ENCODE measurements at places on chromosomes 6 and 20.

DNA sequence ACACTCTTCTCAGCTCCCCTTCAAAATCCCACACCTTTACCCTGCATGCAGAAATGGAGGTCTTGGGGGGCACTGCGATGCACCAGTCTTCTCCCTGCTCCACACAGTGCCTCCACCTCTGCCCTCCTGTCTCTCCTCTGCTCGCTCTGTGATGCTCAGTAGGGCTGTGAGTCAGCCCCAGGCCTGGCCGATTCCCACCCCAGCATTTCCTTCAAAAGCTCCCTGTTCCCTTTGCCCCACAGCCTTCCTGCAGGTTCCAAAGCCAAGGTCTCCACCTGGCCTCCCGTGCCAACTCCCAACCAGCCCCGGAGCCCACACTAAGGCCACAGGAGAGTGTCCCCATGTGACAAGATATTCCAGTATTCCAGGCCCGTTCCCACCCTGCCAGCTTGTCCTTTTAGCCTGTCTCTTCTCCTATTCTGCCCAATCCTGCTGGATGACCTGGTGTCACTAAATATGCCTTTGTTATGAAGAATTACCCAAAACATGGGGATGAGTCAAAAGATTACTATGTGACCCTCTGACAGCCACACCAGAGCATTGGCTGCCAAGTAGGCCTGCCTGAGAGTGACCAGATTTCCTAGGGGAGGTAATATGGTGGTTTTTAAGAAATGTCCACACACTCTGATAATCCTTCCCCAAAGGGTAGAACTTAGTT is 118.9 kb upstream of the NXT1 start:
- DNase-seq = no peak

DNA sequence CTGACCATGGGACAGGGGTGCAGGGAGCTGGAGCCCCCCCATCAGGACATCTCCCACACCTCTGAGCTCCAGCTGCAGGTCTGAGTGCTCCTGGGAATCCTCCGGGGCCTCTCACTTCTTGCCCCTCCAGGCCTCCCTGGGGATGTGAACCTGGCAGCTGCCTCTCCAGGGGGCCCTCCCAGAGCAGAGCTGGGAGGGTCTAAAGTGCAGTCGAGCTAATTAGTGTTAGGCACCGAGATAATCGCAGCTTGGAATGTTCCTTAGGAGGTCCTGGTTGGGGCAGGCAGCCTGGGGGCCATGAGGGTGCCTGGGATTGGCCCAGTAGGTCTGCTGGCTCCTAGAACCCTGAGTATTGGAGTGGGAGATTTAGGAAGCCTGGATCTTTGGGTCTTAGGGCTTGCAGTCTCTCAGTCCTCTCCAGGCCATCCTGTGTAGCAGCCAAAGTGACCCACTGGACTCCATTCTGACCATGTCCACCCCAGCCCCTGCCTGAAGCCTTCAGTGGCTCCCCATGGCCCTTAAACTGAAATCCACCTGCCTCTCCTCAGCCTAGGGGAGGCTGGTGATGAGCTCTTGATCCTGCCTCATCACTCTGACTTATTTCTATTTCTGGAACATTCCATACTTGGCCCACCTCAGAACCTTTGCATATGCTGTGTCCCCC is 26.0 kb downstream of the CEBPB start:
- DNase-seq = peak; percentile 82

DNA sequence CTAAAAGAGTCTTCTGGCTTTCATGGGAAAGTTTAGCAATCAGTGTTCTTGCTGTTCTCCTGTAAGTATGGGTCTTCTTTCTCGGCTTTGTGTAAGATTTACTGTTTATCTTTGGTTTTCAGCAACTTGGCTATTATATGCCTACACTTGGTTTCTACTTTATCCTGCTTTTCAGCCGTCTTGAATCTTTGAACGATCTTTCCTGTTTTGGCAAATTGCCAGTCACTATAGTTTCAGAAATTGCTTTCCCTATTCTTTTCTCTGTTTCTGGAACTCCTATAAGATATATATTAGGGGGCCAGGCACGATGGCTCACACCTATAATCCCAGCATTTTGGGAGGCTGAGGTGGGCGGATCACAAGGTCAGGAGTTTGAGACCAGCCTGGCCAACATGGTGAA is 14.6 kb upstream of the SRPK1 start:
- DNase-seq = no peak

- DNase-seq = no peak
Observed at GRCh38 chr6:37173493-37174195, 3.7 kb downstream of the PIM1 start.

- no peak for DNase-seq
Observed at GRCh38 chr6:64040113-64040512, 404.5 kb downstream of the PHF3 start.

DNA sequence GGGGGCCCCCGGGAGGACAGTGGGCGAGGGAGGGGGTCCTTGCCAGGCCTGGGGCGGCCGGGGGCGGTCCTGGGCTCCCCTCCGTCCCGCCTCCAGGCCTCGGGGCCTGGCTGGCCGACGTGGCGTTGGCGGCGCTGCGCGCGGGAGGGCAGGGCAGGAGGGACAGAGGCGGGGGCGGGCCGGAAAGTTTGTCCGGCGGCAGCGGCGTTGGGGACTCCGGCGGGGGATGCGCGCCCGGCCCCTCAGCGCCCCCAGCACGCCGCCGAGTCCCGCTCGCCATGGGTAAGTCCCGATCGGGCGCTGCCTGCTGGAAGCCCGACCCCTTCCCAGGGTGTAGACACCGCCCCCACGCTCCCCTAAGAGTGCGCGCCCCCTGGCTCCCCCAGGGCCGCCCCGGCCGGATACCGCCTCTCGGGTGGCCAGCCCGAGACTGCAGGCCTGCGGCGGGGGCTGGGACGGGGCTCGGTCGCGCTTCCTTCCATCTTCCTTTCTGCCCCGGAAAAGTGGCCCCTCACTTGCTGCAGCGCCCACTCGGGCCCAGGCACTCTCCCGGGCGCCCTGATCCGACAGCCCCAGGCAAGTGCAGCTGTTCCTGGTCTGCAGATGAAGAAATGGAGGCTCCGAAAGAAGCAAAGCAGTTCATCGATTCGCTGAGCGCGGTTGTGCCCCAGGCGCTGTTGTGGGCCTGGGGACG is at the start of gene SLC2A10:
Gene SLC2A10, plus strand, starts transcription at position 191 of the 694 bp plus-strand sequence. Its CDS starts 88 bp downstream, at position 279.
- DNase-seq = no peak

GRCh38 chr6:169365567-169366257 is 112.1 kb upstream of the THBS2 start:
- DNase-seq = no peak

GRCh38 chr6:105259913-105260889 is 80.4 kb upstream of the POPDC3 start:
- peak; percentile 81 for DNase-seq

GRCh38 chr6:158848490-158848895 is 29.3 kb upstream of the EZR start:
- no peak for DNase-seq

- DNase-seq = no peak
Observed at GRCh38 chr20:53154540-53154939, 182.4 kb downstream of the TSHZ2 start.

- DNase-seq = peak; percentile 1
Observed at GRCh38 chr6:91415031-91415605, 828.2 kb upstream of the MAP3K7 start.

GRCh38 chr20:52103913-52104545 is 87.5 kb downstream of the ZFP64 start:
- DNase-seq = no peak

GRCh38 chr6:32700391-32701040 is 34.1 kb upstream of the HLA-DQB1 start:
- peak; percentile 45 for DNase-seq

DNA sequence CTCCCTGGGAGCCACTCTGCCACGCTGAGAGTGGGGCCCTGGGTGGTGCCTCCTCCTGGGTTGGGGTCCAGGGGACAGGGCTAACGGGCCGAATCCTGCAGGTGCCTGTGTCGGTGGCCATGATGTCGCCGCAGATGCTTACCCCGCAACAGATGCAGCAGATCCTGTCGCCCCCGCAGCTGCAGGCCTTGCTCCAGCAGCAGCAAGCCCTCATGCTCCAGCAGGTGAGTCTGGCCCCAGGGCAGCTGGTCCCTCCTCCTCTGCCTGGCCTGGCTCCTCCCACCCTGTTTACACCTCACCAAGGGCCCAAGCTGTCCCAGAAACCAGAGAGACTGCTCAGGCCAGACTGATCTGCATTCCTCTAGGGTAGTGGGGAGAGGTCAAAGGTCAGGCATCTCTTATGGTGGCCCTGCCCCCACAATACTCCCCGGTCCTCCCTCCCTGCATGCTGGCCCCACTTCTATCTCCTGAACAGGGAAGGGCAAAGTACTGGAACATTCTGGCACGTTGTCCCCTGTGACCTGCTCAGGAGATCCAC is 38.6 kb downstream of the FOXP4 start:
- DNase-seq = peak; percentile 68

DNA sequence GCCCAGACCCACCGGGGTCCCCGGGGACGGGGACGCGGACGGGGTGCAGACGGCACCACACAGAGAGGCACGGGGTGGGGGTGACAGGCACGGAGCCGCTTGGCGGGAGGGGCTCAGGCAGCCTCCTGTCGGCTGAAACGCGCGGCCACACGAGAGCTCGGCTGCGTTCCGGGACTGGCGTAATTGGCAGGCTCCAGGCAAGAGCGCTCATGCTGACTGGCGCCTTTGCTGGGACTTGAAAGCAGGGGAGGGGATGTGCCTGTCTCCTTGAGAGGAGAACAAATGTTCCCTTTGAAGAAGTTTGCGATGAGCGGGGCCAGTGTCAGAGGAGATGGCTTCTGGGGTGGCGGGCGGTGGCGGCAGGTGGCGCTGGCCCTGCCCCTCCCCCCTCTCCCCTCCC is 25.8 kb downstream of the BHLHE23 start:
- DNase-seq = peak; percentile 60

DNA sequence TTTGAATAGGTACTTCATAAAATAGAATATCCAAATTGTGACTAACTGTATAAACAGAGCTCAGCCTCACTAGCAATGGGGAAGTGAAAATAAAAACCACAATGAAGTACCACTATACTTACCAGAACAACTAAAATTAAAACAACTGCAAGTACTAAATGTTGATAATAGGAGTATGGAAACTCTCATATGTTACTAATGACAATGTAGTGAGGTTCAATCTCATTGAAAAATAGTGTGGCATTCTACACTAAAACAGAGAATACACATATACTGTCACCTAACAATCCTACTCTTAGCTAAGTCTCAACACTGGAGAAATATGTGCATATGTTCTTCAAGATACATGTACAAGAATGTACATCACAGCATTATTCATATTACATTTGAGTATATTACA is 132.0 kb upstream of the CARMIL1 start:
- no peak for DNase-seq

DNA sequence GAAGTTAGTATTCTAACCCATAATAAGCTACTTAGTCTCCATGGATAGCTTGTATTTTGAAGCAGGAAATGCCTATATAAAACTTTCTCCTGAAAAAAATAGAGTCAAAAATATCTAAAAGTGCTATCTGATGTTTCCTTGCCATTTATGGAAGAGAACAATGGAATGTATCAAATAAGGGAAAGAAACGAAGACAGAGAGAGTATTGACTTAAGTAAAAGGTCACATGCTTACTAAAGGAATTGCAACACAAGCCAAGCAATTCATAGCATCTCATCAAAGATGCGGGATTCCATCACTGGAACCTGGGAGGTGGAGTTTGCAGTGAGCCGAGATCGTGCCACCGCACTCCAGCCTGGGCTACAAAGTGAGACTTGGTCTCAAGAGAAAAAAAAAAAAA is 112.9 kb upstream of the DTNBP1 start:
- no peak for DNase-seq

DNA sequence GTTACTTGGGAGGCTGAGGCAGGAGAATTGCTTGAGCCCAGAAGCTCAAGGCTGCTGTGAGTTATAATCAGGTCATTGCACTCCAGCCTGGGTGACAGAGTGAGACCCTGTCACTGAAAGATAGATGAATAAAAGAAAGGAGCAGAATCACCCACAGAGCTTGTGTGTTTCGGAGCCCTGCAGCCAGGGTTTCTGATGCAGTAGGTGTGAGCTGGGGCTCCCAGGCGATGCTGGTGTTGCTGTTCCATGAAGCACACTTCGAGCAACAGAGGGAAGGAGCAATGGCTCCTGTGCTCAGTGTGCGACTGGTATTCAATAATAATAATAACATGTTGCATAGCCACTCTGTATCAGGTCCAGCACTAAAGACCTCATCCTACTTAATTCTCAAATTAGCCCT is 197.5 kb upstream of the CST7 start:
- no peak for DNase-seq

DNA sequence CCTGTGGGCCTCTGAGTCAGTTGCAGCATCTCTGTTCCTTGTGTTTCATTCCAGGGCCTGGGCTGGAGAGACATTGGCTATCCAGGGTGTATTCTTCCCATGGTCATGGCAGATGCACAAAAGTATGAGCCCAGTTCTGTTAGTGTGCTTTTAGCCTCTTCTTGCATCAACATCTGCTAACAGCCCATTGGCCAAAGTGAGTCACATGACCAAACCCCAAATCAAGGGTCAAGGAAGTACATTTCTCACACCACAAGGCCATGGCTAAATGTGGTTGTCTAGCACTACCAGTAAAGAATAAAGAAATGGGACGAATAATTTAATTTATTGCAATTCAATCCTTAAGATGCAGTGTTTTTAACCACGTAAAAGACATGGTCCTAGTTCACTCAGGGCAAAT is 43.9 kb downstream of the NRN1 start:
- no peak for DNase-seq

DNA sequence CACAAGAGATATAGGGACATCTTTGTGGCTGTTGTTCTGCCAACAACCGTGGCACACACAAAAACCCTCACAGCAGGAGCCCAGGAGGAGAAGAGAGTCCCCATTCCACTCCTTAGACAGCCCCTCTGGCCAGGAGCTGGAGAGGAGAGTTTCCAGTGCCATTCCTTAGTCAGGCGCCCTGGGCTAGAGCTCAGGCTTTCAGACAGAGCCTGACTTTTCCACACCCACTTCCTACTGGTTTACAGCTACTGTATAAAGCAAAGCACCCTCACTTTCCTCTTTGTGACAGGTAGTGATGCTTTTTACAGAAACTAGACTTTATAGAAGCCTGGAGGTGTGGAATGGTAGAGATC is 145.9 kb downstream of the SYCP2 start:
- DNase-seq = no peak

- DNase-seq = no peak
Observed at GRCh38 chr20:19633985-19634384, 124.1 kb upstream of the RIN2 start.

All from NCI-H2171 treated with DMSO at 0.1 percent for 48 hours (cell line).